T1000 (cell line): ENCODE measurements at places on chromosomes 13 and 19.

DNA sequence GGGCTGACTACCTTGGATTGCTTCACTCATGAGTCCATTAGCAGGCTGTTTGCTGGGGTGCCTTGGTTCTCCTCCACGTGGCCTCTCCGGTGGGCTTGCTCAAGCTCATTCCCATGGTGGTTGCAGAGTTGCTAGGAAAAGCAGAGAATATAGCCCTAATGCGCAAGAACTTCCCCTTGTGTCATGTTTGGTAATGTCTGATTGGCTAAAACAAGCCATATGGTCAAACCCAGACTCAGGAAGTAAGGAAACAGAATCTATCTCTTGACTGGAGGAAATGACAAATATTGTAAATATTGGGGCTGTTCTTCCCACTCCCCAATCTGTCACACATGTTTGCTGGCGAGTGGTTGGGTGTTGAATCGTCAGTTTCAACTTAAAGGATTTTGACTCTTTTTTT, 12.1 kb downstream of the NFILZ start:
- DNase-seq = no peak

GRCh38 chr19:23254141-23254910, 4.1 kb upstream of the ZNF724 start:
- no peak for DNase-seq

DNA sequence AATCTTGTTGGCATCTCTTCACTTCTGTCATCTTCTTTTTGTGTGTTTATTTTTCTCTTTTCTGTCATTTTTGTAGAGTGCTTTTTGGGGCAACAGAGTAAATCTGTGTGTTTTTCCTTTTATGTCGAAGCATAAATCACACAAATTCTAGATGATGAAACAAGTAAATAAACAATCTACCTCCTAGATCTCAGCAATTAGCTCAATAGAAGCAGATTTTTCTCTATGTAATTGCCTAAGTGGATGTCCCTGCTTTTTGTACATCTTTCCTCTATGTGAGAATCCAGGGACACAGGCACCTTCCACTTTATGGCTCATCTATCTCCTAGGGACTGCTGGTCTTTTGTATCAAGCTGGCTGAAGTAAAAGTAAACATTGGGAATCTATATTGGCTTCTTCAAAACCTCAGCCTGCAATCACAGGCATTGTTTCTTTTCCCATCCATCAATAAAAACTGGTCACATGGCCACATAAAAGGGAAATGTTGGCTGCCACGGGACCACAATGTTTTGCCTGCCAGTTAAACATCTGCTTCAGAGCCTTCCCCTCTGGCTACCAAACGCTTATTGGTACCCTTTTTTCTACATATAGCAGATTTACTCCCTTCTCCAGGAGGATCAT, 323.8 kb downstream of the LMO7 start:
- no peak for DNase-seq

GRCh38 chr19:1336079-1336684, 47.5 kb upstream of the NDUFS7 start:
- no peak for DNase-seq

DNA sequence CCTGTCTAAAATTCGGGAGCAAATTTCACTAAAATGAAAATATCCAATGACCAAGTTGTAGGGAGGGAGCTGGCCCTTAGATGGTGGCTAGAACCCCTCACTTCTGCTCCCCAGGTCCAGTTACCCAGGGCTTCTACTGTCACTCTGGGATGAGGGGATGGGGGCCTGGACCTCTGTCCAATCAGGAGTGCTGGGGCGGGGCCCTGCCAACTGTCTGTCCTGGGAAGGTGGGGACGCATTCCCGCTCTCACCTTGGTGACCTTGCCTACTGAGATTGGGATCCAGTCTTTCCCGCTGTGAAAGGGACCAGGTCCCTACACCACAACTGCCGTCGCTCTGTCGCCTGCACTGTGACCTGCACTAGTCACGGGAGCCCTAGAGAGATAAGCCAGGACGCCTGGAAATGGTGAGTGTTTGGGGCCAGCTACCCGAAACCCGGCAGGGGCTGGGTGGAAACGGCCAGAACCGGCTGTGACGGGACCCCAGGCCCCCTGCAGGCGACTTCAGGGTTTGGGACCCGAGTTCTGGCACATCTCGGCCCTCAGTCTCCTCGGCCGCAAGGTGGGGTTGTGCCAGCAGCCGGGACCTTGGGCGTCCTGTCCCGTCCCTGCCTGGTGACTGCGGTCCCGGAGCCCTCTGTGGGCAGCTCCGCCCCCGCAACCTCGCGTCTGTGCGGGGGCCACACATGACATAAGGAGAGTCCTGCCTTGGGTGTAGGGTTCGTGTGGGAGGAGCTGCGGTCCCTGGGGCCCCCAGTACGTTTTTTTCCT, 22.8 kb downstream of the ZNF20 start:
- no peak for DNase-seq

DNA sequence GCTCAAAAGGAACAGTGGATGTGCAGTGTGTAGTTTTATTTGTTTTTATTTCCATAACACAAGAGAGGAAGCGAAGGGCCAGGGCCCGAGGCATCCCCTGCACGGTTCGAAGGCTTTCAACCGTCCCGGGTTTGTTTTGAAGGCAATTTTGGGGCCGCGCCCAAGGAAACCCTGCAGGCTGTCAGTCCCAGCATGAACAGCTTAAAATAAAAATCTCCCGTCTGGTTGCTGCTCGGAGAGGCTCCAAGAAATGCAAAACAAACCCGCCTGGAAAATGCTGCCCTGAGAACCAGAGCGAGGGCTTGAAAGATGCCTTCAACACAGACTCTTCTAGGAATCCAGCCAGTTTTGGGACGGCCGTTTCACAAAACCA, 16.0 kb downstream of the LSM4 start:
- no peak for DNase-seq

GRCh38 chr19:49718511-49718910, 27.6 kb downstream of the CPT1C start:
- no peak for DNase-seq

DNA sequence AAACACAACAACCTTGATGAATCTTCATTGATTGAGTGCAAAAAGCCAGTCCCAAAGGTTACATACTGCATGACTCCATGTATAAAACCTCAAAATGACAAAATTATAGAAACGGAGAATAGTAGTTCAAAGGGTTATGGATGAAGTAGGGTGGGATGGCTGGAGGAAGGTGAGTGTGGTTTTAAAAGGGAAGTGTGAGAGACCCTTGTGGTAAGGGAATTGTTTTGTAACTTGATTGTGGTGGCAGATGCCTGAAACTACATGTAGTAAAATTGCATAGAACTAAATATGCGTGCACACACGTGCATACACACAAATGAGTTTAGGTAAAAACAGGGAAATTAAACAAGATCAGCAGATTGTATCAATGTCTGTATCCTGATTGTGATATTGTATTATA, 340.7 kb downstream of the MTUS2 start:
- DNase-seq = no peak

DNA sequence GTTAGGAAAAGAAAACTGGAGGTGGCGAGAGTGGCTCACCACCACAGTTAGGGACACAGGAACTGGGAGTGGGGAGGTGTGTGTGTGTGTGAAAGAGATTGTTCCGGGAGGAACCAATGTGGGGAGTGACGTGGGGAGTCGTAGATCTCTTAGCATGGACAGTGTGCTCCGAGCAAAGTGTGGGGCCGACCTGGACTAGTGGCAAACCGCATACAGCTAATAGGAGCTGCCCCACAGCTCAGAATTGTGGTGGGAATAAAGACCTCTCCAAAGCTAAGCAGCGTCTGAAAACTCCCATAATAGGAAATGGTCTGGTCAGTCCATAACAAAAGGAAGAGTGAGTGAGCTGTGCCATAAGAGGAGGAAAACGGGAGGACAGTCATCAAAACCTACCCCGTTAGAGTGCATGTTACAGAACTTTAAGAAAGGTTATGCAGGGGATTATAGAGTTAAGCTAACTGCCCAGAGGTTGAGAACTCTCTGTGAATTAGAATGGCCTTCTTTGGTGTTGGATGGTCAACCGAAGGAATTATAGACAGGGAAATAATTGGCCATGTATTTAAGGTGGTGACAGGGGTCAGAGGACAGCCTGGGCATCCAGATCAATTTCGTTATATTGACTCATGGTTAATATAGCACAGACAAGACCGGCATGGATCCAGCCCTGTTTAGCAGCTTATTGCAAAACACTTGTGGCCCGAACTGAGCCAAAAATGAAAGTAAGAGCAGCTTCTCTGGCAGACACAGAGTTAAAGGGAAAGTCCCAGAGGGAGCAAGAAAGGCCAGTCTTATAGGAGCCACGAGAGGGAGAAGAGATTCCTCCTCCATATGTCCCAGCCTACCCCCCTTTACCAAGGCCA, 8.9 kb upstream of the SLC15A1 start:
- DNase-seq = peak; percentile 18

- no peak for DNase-seq
These were observed 250.3 kb upstream of the ATXN8OS start for GRCh38 chr13:69857183-69857821.

DNA sequence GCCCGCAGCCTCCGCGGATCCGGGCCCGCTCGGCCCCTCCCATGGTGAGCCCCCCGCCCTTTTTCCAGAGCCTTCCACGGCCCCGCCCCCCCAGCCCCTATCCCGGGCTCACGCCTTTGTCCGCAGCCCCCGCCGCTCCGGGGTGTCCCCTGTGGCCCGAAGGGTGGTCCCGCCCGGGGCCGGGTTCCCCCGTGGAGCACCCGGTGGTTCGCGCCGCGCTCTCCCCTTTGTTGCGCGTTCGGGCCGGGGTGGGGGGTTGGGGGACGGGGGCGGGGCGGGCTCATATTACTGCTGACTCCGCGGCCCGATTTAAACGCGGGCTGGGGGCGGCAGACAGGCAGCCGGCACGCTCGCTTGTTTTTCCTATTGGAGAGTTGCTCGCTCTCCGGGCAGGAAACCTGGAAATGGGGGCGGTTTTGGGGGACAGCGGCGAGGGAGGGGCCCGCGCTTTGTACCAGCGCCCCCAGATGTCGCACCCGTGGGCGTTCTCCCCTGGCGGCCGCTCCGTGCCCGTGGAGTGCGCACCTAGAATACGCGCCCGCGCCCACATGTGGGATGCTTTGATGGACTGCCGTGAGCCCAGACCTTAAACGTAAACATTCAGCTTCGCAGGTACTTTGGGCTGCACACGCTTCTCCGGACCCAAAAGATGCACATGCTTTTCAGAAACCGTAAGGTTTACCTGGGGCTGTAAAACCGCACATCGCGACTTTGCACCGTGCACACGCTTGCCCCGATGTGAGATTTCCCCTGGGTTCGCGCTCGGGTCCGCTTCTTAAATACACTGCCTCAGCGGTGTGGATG, 699 bp downstream of the PTOV1 start:
- no peak for DNase-seq

DNA sequence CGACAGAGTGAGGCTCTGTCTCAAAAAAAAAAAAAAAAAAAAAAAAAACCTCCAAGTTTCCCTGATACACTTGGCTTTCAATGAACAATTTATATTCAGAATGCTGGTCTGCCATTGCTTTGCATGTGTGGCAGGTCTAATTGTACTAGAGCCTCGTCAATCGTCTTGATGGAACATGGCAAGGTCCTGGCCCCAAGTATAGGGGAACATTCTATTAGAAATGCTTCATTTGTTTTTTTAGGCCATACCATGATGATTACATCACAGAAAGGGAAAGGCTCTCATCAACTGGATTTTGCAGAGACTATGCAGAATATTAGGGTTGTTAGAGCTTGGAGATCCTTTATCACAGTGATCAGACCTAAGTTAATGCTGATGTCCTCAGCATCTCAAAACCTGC, 28.0 kb downstream of the SPRY2 start:
- no peak for DNase-seq

DNA sequence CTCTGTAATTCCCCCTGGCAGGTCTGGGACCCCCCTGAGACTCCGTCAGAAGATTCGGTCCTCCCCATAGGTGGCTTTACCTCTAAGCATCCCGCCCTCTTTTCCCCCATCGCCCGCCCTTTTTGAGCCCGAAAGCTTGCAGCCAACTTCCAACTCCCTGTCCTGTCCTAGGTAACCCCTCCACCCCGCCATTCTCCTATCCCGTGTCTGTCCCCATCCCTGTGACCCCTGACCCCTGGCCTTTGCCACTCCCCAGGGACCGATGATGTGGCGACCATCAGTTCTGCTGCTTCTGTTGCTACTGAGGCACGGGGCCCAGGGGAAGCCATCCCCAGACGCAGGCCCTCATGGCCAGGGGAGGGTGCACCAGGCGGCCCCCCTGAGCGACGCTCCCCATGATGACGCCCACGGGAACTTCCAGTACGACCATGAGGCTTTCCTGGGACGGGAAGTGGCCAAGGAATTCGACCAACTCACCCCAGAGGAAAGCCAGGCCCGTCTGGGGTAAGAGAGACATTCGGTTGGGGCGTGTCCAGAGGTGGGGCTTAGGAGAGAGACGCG, 488 bp downstream of the RCN3 start:
- peak; percentile 44 for DNase-seq

DNA sequence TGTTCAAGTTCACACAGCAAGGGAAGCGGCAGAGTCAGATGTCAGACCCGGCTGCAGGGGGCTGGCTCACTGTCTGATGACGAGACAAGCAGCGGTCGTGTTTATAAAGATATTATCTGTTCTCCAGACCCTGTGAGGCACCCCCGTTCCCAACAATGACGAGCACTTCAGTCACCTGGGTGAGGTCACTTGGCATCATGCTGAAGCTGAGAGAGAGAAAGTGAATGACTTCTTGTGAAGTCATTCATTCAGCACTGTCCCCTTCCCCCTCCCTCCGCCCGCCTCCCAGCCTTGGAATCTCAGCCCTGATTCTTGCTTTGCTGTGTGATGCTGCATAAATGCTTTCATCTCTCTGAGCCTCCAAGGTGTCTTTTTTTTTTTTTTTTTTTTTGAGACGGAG, 4.9 kb upstream of the LYPD3 start:
- DNase-seq = peak; percentile 63

DNA sequence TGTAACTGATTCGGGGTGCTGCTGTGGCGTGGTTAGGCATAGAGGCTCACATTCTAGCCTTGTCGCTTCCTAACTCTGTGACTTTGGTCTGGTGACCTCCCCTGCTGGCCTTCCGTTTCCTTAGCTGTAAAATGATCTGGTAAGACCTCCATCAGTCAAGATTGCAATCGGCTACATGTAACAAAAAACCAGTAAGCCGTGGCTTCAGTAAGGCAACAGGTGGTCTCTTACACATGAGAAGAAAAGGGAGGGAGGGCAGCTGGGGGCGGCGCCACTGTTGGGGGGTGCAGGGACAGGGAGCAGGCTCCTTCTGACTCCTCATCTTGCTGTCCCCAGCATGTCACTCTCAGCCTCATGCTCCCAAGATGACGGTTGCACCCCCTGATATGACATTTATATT, 148.0 kb downstream of the SIPA1L3 start:
- no peak for DNase-seq

- no peak for DNase-seq
These were observed 329.2 kb downstream of the LIG4 start for GRCh38 chr13:107886118-107886517.

DNA sequence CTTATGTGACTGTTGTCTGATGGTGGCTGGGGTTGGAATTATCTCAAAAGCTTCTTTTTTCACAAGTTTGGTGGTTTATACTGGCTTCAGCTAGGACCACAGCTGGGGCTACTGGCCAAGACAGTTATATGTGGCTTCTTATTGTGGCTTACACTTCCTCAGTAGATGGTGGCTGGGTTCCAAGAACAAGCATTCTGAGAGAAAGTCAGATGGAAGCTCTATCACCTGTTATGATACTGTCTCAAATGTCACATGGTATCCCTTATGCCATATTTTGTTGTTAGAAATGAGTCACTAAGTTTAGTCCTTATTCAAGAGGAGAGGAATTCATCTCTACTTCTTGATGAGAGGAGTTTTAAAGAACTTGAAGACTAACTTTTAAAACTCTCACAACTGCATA, 41.6 kb downstream of the NDFIP2 start:
- no peak for DNase-seq
